ENCODE measurements at places on chromosomes 13 and 19.

GRCh38 chr13:103759361-103759760, 693.1 kb upstream of the SLC10A2 start:
- no peak for DNase-seq

DNA sequence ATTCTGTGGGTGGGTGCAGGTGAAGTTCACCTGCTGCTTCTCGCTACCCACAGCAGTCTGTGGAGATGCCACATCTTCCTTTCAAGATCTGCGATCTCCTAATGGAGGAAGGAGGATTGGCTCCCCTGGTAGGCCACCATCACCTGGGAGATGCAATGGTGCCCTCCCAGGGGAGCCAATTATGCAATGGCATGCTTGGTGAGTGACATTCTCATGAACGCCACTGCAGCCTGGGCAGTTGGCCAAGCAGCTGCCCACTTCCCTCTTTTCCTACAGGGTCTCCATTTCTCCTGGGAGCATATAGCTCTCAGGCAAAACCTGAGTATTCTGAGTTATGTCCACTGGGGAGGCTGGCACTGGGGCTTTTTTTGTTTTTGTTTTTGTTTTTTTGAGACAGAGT, 83.5 kb upstream of the KCTD15 start:
- DNase-seq: no peak

DNA sequence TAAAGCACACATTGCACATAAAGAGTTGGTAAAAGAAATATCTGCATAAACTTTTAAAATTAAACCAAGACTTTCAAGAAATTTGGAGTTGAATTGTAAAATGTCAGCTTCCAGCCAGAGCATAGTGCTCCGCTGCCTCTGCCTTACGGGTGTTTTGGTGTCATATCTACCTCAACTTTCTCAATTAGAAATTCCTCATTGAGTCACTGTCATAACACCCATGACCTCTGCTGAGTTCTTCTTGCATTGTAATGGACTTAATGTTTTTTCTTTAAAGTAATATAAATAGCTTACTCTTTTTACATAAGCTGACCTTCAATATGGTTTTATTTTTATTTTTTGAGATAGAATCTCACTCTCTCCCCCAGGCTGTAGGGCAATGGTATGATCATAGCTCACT, 551.0 kb upstream of the NBEA start:
- DNase-seq: no peak

- DNase-seq: peak; percentile 64
Measured at GRCh38 chr19:19540715-19541515, 2.9 kb downstream of the CILP2 start.

DNA sequence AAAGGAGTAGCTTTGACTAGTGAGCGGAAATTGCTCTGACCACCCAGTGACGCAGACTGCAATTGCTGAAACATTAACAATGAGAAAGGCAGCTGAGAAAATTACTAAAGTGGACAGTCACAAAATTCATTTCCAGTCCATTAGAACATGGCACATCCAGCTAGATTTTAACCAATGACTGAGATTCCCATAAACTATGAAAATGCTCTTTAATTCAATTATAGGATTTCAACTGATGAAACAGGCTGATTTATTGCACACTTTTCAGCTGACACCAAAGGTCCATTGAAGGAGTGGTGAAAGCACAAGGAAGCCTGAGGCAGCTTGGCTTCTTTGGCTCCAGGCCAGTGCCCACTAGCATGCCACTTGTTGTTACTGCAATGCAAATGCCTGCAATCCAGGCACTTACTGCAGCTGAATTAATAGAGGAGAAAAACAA, 933.4 kb downstream of the SLITRK6 start:
- DNase-seq: no peak

DNA sequence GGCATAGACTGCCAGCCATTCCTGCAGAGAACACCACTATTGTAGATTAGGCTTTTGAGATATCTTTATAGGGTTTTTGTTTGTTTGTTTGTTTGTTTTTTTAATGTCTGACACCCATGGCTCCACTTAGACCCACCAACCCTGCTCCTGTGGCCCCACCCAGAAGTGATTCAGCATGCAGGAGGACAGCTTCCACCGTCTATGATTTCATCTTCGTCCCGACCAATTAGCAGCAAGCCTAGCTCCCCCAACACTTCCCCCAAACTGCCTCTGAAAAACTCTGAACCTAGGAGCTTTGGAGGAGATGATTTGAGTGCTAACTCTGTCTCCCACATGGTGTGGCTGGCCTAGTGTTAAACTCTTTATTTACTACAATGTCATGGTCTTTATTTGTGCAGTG, 108.3 kb upstream of the RXFP2 start:
- no peak for DNase-seq

- DNase-seq: no peak
Measured at GRCh38 chr19:53824134-53824611, at the start of gene NLRP12. NLRP12 (minus strand) TSS chr19:53824314; CDS start chr19:53824174, 140 bp downstream.

- DNase-seq: no peak
Measured at GRCh38 chr13:84605927-84606326, 723.7 kb upstream of the SLITRK1 start.

- DNase-seq: no peak
Measured at GRCh38 chr19:6773323-6773931, 919 bp downstream of the VAV1 start.

- DNase-seq: no peak
Measured at GRCh38 chr19:41691268-41691970, 3.3 kb upstream of the CEACAM7 start.

GRCh38 chr13:20105161-20105689, 55.6 kb downstream of the GJA3 start:
- DNase-seq: no peak

DNA sequence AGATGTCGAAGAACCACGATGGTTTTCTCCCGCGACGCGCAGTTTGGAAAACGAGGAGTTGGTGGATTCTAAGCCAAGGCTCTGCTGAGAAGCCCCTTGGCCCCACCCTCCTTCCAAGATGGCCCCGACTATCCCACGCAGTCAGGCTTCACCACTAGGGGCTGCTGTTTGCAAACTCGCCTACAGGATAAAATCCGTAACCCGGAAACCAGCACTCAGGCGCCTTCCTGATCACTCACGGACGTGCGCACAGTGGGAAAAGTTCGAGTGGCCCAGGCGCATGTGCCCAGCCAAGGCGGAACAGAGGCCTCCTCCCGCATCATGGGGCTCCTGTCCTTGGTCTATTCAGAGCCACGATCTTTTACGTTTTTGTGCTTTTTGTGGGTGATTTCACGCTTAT, 19.2 kb upstream of the UQCR11 start:
- DNase-seq: no peak

DNA sequence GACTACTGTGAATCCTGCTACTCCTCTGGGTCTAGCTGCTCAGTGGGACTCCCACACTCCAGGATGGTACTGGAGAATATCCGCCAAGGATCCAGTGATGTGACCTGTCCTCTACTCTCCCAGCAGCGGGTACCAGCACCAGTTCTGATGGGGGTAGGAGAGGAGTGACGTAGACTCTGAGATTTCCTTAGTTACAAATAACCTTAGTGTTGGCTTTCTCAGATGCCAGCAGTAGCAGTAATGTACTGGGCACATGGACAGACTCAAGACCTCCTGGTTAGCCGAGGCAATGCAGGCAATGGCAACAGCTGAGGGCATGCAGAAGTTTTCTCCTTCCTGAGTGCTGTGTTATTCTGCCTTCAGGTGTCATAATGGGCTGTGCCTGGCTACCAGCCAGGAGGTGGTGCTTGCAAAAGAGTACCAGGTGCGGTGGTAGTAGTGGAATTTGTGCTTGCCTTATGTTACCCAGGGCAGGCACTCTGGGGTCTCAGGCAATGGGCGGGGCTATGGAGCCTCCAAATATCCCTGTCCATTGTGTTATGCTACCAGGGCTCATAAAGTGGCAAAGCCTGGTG, 105.3 kb upstream of the KLF5 start:
- no peak for DNase-seq

GRCh38 chr19:32416749-32417456, 11.3 kb downstream of the DPY19L3 start:
- DNase-seq: no peak

DNA sequence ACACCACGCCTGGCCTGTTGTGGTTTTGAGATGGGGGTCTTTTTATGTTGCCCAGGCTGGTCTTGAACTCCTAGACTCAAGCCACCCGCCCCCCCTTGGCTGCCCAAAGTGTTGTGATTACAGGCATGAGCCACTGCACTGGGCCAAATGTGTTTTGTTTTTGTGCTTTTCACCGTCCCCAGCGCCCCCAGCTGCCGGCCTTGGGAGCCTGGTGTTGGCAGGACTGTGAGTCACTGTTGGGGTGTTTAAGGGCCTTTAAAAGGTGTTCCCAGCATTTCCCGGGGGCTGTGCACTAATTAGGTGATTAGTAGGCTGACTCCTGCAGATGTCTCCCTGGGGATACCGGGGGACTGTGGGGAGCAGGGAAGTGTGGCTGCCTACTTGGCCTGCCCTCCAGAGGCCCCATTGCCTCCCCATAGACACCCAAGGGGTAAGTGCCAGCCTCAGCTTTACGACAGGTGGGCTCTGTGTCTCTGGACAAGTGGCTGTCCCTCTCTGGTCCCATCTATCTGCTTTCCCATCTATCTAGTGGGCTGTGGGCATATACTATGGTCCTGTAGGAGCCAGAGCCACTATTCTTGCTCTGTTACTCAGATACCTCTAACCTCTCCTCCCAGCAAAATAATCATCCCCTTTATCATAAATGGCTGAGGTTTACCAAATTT, 11.8 kb upstream of the TLE5 start:
- no peak for DNase-seq

GRCh38 chr13:113656003-113656588, 1.9 kb downstream of the ATP4B start:
- no peak for DNase-seq

DNA sequence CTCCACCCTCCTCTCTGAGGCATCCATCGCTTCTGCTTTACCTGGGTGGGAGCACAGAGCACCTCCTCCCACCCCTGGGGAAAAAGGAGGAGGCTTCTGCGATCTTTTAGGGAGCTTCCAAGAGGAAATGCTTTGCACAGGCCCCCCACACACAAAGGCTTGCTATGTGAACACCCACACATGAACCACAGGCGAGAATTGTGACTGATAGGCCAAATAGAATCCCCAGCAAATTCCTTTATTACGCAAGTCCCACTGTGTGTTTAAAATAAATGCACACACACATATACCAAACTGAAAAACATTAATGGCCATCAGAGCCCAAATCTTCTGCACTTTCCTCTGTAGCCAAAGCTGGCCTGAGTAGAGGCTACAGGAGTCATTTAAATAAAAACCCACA, 50.6 kb downstream of the HSPH1 start:
- no peak for DNase-seq

GRCh38 chr13:111937777-111938311, 129.1 kb upstream of the SOX1 start:
- DNase-seq: no peak

- no peak for DNase-seq
Measured at GRCh38 chr13:83184150-83184475, 698.2 kb downstream of the SLITRK1 start.

DNA sequence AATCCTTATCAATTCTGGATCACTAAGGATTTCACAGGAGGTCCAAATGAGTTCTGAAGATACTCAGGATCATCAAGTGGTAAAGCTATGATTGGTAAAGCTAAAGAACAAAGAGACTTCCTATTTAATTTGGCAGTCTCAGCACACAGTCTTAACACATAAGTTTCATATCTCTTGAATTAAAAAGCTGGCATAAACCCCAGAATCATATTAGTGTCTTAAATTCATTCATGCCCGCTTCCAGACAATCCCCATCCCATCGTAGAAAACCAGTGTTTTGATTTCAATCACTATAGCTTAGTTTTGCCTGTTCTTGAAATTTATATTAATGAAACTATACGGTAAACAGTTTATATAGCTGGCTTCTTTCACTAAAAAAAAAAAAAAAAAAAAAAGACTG, 278.7 kb downstream of the DIAPH3 start:
- DNase-seq: no peak

DNA sequence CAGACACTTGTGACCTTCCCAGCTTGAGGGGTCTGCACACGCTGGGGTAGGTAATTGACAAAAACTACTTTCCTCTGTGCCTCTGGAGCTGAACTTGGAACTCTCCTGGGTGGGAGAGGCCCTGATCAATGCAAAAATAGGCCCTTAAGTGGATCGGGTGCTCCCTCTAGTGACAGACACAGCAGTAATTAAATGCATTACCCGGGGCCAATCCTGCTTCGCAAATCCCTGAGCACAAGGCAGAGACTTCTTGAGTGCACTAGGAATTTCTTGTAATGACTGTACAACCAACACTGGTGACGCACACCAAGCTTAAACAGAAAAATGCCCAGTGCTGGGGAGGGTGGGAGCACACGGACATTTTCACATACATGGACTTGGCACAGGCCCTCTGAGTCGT, 10.6 kb upstream of the UBE2S start:
- DNase-seq: no peak

GRCh38 chr13:24012648-24013047, 115.3 kb upstream of the C1QTNF9B start:
- no peak for DNase-seq

All from stimulated activated CD4-positive, alpha-beta T cell treated with anti-CD3 and anti-CD28 coated beads, Interleukin-1b, Interleukin-23, amount 100 ng/mL, for 1 hour (primary cell).